ENCODE measurements at places on chromosomes 4 and X.

DNA sequence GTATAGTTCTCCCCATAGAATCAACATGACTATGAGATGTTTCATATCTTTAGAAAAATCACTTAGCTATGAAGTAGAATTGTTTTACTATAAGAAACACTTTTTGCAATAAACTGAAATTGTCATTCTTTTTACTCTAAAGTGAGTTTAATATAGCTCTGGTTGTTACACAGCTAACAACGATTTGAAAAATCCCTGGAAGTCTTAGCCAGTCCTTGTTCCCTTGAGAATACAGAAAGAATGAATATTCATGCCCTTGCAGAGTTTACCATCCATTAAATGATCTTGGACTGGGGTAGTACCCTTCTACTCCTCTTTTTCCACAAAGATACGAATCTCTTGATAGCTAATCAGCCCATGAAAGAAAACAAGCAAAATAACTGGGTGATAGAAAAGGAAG is 141.8 kb downstream of the JADE1 start:
- DNase-seq = no peak

DNA sequence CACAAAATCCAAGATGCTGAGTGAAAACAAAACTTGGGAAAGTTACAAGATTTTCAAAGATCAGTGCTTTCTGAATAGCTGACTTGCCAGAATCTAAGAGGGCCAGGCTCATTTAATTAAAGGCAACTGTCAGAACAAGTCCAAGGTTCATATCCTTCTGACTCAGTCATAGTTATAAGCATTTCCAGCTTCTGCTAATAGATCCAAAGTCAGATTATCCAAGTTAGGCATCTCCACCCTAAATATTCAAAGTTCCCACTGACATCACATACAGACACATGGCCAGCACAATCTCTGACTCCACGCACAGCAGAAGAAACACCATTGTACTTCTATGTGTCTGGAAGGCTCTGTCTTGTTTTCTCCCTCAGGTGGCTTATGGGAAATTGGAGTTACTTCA is 41.8 kb downstream of the GASK1B start:
- no peak for DNase-seq

DNA sequence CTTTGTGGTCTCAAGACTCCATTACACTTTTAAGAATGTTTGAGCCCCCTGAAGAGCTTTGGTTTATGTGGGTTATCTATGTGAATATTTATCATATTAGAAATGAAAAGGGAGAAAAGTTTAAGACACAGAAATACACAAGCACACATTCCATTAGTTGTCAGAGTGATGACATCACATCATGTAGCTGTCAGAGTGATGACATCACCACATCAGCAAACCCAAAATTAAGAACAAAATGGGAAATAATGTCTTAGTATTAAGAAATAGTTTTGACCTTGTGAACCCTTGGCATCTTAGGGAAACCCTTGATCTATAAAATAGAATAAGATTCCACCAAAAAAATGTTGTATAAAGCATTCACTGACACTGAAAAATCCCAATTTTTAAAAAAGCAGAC is 195.9 kb downstream of the TSPAN5 start:
- no peak for DNase-seq

GRCh38 chr4:48851651-48852050 is 20.8 kb downstream of the OCIAD1 start:
- DNase-seq = no peak

DNA sequence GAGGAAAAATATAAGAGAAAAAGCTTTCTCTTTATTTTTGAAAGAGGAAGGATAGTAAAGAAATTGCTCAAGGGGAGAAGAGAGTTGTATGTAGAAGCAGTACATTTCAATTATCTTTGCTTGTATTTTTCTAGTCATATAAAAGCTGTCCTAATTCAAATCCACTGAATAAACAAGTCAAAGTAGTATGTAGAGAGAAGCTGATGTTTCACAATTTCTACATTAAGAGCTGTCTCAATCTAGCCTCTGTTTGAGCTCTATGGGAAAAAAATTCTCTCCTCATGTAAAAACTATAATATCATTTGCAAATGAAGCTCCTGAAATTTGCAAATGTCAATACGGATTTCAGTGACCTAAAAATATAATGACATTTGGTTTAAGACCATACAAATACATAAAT is 52.6 kb downstream of the CHM start:
- DNase-seq = no peak

DNA sequence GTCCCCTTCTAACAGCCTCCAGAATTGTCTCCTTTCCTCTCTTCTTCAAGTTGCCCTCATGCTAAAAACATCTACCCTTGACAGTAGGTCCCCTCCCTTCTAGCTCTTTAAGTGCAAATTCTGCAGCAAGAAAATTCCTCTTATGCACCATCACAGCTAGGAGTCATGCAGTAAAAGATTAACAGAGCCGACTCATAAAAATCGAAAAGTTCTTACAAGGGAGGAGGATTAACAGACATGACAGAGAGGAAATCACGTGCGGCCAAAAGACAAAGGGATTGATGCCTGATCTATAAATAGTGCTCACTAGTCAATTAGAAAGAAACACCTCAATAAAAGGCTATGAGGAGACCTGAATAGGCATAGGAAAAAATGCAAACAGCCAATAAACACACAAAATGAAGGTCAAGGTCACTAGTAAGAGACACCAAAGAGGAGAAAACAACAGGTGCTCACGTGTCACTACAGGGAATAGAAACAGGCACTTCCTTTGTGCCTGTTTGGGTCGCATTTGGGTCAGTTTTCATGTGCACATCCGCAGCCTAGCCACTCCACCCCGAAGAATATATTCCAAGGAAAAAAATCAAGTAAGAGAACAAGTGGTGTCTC is 3.4 kb downstream of the RNF212 start:
- no peak for DNase-seq

- no peak for DNase-seq
Measured at GRCh38 chrX:29044423-29045184, 457.4 kb downstream of the IL1RAPL1 start.

All from stimulated activated CD8-positive, alpha-beta memory T cell treated with anti-CD3 and anti-CD28 coated beads, Interleukin-4, amount 100 ng/mL, for 24 hours (primary cell).